NCI-H1930 (cell line): ENCODE measurements at places on chromosomes 7 and 10.
A peak's percentile ranks its signal among the peaks of the same experiment; 100 is the strongest.

- DNase-seq = no peak
Measured at GRCh38 chr10:51311228-51311627, 236.9 kb downstream of the PRKG1 start.

- DNase-seq = no peak
Measured at GRCh38 chr10:64571056-64571455, 1049.9 kb downstream of the REEP3 start.

DNA sequence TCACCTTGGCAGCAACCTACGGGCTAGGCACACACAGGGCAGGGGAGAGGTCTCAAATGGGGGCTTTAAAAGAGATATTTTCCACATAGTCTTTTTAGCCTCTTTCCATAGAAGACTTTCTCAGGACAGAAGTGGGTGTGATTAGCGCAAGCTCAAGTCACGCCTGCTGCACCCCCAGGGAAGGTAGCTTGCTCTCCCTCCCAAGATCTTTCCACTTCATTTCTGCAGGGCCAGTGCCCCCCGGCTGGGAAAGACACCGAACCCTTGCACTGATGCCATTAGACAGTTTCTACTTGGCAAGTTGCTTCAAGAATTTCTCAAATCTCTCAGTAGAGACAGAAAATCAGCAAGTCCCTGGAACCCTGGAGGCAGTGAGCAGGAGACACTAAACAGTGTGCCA lies 19.4 kb downstream of the CHST15 start:
- no peak for DNase-seq

DNA sequence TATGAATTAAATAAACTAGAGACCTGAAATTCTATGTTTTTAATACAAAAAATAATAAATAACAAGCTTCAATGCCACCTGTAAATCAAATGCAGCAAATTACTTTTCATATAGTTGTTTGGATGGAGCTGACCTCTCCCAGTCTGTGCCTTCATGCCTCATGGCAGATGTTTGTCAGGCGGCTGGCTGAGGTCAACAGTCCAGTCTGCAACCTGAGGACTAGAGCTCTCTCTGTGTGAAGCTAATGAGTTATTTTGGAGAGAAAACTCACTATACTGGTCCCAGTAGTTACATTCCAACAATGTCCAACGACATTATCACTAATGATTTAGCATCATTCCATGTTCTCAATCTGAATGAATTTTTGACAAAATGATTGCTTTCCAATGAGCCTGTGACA lies 746.2 kb upstream of the POM121L12 start:
- DNase-seq = no peak

DNA sequence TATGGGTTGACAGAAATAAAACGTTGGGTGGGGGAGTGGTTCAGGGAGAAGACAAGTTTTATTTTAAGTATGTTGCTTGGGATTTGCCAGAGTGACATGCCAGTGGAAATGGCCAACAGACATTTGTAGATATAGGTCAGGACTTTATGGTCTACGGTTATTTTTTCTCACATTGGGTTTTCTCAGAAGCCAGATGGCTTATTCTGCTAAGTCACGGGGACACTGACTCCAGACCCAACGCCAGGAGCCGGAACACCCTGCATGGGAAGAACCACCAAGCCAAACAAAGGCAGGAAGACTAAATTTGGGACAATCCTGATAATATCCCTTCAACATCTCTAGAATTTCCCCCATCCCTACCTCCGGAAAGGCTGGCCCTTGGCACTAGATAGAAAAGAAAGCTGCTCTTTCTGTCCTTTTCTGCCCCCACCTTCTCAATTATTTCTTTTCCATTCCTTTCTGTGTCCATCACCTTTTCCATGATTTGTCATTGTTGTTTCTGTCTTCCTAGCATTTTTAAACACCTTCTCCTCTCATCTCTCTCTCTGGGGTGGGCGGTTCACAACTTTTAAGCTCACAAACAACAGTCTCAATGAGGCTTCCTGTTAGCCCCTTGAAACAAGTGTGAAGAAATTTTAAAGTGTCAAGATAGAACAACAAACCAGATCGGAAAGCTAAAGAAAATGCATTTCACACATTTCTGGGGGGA lies 44.7 kb downstream of the TBXAS1 start:
- DNase-seq = no peak

DNA sequence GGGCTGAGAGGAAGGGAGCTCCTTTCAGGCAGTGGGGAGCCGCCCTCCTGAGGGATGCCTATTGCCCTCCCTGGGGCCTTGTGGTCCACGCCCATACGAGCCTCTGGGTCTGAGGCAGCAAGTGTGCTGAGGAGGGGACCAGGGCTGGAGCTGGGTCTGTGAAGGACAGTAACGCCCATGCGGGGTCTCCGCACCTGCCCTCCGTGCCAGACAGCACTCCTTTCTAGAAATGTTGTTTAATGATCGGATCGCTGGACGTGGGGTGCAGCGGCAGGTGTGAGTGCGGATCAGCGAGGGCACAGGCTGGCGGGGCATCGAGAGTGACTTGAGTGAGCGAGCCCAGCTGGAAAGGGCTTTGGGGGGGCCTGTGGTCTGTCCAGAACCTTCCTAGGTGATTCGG lies 70.1 kb downstream of the ELFN1 start:
- DNase-seq = no peak

DNA sequence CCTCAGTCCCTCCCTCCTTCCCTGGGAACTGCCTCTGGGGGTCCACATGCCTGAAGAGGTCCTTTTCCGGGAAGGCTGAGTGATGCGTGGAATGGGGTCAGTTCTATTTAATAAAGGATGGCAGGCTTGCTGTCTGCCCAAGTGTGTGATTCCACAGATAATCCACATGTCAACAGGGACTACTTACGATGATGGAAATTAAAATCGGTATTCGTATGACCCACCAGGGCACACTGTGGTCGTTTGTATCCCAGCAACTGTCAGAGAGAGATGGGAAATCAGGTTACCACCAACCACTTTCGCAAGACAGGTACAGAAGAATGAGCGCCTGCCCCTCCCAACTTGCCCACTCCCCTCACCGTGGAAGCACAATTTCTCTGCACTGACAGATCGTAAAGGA lies 110.3 kb downstream of the VIPR2 start:
- DNase-seq = no peak

DNA sequence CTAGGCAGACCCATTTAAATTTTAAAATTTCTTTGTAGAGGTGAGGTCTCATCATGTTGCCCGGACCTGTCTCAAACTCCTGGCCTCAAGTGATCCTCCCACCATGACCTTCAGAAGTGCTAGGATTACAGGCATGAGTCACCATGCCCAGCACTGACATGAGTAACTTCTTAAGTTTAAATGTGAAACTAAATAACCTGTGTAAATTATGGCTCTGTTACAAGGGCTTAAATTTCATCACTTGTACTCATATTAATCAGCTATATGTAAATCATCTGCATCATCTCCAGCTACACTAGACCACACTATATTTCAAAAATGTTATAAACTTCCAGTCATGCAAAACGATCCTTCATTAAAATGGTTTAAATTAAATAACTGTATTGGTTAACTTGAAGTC lies 56.1 kb downstream of the ATAD1 start:
- DNase-seq = no peak

DNA sequence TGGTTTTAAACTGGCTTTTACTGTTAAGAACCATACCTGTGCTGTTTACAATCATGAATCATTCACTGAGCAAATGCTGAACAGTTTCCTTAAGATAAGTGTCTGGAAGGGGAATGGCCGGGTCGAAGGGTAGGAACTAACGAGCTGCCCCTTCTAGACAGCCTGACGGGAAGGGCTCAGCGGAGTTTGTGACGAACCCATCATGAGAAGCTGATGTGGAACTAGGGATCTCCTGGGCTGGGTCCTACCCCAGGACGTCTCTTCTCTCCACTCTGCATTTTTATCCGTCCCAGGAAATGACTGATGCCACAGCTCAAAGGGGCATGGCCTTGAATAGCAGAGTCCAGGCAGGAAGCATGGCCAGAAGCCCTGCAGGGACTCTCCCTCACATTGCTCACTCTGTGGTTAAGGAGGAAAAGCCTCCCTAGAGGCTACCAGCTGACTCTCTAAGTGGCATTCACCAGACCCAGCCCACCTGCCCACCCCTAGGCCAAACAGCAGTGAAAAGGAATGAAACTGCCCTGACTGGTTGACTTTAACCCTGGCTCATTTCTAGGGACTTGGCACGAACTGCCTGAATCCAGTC lies 112.0 kb downstream of the PFKFB3 start:
- DNase-seq = no peak

GRCh38 chr7:7639421-7639820 lies 1.1 kb upstream of the UMAD1 start:
- DNase-seq = no peak

DNA sequence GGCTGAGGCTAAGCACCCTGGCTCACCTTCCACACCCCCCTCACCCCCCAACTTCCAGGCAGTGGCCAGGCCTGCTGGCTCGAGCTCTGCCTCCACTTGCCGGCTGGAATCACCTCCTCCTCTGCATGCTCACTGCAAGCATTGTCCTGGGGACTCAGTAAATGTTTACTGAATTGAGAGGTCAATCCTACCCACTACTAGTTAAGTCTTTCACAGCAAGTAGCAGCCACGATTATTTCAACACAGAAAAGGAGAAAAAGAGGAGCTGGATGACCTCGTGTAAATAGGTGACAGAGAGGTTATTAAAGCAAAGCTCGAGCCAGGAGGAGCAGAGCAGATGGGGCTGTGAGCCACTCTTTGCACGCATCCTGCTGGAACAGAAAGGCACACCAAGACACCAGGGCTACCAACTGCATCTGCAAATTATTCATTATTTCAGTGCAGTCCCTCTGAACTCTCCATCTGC lies 32.1 kb downstream of the HIPK2 start:
- DNase-seq = no peak

- DNase-seq = peak; percentile 13
Measured at GRCh38 chr7:43583424-43584194, 701 bp downstream of the STK17A start.
